ENCODE measurements at places on chromosomes 13 and 19.

DNA sequence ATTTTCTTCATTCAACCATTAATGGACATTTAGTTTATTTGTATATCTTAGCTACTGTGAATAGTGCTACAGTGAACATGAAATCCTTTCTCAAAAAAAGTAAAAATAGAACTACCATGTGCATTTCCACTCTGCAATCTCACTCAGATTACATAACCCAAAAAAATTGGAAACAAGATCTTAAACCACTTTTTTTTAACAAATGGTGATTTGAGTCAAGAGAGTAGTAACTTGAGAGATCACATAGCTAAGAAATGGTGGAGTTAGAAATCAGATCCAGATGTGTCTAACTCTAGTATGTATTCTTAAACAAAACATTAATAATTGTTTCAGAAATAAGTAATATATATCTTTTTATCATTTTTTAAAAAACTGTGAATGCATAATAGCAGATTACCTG lies 318.3 kb upstream of the SGCG start:
- DNase-seq: no peak

GRCh38 chr19:50835785-50836542 lies 2.6 kb upstream of the KLK15 start:
- DNase-seq: peak; percentile 79

- DNase-seq: no peak
Measured at GRCh38 chr19:8835446-8835845, 3.3 kb downstream of the MBD3L1 start.

DNA sequence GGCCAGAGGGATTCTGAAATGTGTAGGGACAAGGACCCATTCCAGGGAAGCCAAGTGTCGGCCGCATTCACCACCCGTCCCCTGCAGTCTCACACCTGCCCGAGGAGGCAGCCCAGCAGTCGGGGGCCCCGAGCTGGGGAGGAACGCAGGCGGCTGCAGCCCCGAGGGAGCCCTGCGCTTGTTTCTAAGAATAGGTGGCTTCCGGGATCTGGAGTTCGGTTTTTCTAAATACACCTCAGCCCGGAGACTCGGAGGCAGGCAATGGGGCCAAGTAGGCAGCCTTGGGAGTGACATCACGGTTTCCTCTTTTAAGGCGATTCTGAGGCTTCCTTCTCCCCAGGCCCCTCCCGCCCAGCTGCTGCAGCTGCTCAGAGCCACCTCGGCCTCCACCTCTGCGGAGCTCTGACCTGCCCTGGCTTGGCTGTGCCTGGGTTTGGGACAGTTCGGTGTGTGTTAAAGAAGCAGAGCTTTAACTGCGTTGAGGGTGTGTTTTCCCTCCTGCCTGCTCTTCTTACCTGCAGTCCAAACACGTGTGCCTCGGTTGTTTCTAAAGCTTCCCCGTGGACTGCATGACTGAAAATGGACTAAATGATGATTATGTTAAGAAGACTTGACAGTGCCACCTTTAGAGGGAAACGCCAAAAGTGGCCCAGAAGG lies 80.5 kb downstream of the COL4A2 start:
- DNase-seq: no peak

- DNase-seq: no peak
Measured at GRCh38 chr19:5341448-5341820, 822 bp upstream of the PTPRS start.

DNA sequence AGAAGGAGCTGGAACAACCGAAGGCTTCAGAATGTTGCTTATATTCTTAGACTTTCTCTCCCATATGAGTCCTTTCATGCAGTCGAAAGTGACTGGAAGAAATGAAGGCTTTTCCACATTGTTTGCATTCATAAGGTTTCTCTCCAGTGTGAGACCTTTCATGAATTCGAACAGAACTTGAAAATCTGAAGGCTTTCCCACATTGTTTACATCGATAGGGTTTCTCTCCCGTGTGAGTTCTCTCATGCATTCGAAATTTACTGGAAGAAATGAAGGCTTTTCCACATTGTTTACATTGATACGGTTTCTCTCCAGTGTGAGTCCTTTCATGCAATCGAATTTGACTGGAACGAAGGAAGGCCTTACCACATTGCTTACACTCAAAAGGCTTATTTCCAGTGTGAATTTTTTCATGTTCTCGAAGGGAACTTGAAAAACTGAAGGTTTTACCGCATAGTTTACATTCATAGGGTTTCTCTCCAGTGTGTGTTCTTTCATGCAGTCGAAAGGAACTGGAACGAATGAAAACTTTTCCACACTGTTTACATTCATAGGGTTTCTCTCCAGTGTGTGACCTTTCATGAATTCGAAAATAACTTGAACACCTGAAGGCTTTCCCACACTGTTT lies 21.5 kb downstream of the ZNF14 start:
- no peak for DNase-seq

DNA sequence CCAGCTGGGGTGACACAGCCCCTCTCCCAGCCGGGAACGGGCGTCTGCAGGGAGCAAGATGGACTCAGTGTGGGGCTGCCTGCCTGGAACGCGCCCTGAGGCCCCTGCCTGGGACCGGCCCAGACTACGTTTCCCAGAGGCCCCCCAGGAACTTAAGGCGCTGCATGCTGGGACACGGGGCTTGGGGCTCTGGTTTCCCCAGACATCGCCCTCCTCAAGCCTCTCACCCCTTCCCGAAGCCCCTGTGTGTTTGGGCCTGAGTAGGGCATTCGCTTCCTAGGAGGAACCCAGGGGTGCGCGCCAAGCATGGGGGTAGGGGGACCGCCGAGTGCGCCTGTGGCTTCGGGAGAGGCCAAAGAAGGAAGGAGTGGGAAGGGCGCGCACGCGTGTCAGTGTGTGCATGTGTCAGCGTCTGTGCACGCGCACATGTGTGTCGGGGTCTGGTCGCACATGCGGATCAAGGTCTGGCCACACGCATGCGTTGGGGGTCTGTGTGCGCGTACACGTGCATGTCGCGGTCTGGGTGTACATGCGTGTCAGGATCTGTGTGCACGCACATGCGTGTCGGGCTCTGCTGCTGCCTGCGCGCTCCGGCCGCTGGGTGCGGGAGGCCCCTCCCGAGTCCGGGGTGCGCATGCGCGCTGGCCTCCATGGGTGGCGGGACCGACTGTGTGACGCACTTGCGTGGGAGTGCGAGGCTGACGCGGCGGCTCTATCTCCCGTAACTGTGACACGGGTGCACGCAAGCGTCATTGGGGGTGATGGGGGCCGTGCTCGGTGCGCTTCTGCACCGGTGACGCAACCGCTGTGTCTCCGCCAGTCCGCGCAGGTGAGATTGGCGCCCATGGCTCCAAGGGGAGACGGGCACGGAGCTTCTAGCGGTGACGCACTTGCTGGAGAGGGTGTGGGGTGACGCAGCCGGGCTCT lies 16.2 kb downstream of the ZNF331 start:
- peak; percentile 75 for DNase-seq

- DNase-seq: no peak
Measured at GRCh38 chr13:27559719-27560118, 60.6 kb downstream of the LNX2 start.

DNA sequence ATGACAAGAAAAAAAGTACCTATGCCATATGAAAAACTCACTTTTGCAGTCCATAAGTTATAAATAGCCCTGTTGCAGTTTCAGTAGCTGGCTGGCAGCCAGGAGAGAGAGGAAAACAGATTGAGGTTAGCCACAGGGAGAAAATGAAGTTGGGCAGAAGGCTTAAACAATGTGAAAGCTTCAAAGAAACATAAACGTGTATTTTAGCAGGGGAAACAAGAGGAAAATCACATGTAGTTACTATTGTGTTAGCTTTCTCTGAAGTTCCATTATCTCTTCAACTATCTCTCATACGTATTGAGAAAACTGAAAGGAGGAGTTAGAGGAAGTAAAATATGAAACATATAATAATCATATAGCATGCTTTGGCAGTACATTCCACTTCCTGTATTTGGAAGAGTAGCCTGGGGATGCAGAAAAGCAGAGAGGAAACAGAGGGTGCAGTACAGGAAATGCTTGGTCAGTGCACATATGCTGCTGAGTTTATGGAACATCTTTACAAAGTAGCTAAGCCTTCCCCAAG lies 1551.1 kb downstream of the EFNB2 start:
- DNase-seq: peak; percentile 22

- DNase-seq: no peak
Measured at GRCh38 chr13:112748947-112749735, 59.3 kb downstream of the ATP11A start.

Measured in stimulated activated CD4-positive, alpha-beta T cell treated with anti-CD3 and anti-CD28 coated beads, Interleukin-2, amount 100 ng/mL, for 48 hours (primary cell).